ENCODE measurements at places on chromosomes 2 and 18. TPM values are rescaled to one million over a fixed set of nuclear protein-coding genes. Genes with fewer than 3 reads are reported as not detected.

DNA sequence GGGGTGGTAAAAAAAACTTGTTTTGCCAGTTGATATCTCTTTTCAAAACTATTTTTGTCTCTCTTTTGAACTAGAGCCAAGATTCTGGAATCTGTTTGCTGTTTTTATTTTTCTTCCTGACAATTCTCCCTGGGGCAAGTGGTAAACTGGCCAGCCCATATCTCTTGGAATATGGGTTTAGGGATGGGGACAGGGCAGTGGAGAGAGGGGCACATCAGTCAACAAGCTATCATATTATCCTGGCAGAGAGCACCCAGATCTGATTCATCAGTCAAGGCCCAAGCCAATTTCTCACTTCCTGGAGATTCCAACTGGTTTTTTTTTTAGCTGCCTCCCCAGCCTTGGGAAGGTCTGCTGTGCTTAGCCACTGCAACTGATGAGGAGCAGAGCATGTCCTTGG lies 52.3 kb downstream of the ARHGAP28 start:
- no peak for DNase-seq

- DNase-seq, result no peak
These were observed 25.9 kb downstream of the SDC1 start for GRCh38 chr2:20198796-20199632.

DNA sequence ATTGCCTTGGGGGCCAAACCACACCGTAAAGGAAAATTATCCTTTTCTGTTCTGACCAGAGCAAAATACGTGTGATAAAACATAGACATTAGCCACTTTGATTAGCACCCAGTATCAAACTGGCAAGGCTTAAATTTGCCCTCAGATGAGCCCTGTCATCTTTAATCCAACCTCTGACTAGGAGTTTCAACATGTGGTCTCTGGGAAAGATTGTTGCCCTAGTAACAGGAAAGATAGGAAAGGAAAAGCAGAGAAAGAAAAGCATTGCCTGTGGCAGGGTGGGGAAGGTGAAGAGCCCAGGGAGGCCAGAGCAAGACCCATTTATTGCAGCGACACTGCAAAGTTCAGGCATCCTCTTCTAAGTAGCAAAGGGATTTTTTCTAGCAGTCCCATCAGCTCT lies 181.5 kb upstream of the SCN7A start:
- DNase-seq, result no peak

GRCh38 chr2:156787517-156787916 lies 351.3 kb downstream of the GPD2 start:
- DNase-seq, result no peak

DNA sequence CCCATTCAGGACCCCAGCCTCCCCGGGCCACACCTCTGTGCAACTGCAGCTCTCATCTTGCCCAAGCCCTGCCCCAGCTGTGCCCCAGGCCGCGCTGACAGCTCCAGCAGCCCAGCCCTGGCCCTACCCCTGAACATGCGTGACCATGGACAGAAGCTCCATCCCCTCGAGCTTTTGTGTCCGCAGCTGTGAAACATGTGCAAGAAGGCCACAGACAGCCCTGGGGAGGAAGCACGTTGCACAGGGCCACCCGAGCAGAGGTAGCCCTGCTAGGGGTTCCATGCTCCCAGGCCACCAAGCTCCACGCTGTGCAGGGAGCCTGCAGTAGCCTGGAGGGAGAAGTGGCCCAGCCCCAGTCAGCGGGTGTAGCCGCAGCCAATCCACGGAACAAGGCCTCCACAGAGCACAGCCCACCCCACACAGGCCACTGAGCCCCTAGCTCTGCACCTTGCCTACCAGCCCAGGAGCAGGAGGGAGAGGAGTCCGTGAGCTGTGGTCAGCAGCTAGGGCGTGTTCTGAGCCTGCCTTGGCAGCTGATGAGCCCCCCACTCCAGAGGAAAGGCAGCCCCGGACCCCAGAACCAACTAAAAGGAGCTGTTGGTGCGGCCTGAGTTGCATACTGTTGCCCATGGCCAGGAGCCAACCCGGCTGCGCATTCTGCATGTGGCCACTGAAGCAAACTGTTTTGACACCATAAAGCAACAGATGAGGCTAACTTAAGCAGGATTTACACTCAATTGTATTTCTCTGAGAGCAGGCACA lies 184.0 kb downstream of the SEPTIN10 start:
- no peak for DNase-seq

DNA sequence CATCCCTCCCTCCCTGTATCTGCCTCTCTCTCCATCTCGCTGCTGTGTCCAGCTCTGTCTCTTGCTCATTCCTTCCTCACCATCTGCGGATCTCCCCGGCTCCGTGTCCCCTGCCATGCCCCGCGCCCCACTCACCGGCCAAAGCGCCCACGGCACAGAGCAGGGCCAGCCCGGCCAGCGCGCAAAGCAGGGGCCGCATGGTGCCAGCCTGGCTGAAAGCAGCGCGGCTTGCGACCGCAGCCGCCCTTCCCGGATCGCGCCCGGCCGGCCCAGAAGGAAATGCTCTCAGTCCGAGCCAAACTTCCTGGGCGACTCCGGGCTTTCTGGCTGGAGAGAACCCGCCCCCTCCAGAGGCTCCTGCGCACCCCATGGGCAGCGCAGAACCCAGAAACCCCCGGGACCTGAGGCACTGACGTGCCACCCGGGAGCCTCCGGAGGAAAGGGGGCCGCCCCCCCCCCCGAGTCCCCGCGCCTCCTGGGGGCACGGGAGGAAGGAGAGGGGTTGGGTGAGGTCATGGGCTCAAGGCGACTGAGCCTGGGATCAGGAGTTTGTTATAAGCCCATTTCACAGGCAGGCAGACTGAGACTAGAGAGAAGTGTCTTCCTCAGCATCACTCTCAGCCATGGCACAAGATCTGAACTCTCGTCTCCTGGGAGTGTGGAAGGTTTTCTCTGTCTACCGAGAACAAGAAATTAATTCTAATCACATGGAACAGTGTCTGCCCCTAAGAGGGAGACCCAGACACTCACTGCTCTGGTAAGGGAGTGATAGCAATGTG lies 45.2 kb upstream of the RAB6C start:
- DNase-seq, result no peak

- no peak for DNase-seq
These were observed 488.7 kb upstream of the TCF4 start for GRCh38 chr18:56076723-56077122.

FHOD3 gene
- total RNA-seq, result not detected

RBM44 gene
- total RNA-seq, result 0.52 TPM

FEZ2 gene
- 10.3 TPM for total RNA-seq

Measured in activated CD8-positive, alpha-beta T cell treated with anti-CD3 and anti-CD28 coated beads for 36 hours (primary cell).